ENCODE measurements at places on chromosomes 1 and 21.

- DNase-seq = no peak
Measured at GRCh38 chr1:154574716-154575115, 7.1 kb downstream of the CHRNB2 start.

- DNase-seq = no peak
Measured at GRCh38 chr1:246491551-246492053, 15.5 kb downstream of the SMYD3 start.

DNA sequence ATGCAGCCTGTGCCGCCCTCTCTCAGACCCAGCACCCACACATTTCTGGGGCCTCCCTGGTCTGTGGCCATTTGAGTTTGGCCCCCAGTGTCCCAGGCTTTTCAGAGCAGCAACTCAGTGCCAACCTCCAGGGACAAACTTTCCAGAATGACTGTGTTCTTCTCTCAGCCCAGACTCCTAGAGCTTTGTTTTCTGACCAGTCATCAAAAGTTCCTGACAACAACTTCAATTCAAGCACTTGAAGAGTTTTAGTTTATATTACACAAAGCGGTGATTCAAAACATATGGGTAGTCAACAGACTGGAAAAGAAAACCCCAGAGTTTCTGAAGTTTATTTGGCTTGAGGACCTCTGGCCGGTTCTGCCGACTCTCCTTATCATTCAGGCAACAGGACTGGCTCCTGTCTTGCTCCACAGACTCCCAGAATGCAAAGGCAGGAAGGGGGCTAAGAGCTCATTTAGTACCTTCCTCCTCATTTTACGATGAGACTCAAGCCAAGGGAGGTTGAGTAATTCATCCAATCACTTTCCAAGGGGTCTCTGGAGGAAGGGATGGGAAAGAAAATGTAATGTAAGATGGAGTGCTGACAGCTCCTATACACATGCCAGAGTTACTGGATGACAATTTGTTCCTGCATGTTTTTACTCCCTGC is 27.0 kb upstream of the TIAM1 start:
- DNase-seq = no peak

DNA sequence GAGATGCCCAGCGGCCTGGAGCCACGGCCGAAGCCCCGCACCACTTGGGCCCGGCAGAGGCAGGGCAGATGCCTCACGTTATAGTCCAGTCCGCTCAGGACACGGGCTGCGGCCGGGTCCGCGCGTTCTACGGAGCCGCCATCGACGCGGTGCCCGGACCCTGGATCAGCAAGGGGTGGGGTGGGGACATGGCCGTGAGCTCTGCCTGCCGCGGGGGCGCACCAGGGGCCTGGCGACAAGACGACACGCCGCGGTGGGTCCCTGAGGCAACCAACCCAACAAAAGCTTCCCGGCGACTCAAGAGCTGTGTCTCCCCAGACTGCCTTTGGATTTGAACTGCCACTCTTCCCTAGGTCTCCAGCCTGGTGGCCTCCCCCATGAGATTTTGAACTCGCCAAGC is 211.4 kb upstream of the GREM2 start:
- DNase-seq = no peak

GRCh38 chr1:214438075-214438474 is 113.3 kb downstream of the PTPN14 start:
- DNase-seq = no peak

- no peak for DNase-seq
Measured at GRCh38 chr1:47575855-47576757, 138.3 kb downstream of the FOXD2 start.

DNA sequence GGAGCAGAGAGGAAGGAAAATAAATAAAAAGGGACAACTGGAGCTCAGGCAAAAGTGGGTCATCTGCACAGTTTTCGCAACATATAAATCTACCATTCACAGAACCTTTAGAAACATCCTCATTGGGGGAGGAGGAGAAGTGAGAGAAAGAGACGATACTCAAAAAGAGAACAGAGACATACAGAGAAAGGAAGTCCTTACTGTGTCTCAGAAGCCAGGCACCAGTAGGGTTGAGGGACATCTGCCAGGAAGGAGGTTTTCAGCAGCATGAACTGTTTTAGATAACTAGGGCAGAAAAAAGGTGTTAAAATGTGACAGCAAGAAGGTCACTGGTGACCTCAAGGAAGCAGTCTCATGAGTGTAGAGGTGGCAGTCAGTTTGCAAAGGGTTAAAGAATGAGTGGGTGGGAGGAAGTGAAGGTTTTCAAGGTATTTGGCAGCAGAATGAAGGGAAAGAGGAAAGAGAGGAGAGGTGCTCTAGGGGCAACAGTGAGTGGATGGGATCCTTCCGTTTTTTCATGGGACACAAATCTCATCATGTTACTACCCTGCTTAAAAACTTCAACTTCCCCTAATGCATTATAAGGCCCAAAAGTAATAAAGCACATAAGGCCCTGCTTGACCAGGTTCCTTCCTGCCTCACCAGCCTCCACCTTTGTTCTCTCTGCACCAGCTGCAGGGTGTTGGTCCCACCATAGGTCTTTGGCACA is 9.5 kb downstream of the JAK1 start:
- DNase-seq = no peak

DNA sequence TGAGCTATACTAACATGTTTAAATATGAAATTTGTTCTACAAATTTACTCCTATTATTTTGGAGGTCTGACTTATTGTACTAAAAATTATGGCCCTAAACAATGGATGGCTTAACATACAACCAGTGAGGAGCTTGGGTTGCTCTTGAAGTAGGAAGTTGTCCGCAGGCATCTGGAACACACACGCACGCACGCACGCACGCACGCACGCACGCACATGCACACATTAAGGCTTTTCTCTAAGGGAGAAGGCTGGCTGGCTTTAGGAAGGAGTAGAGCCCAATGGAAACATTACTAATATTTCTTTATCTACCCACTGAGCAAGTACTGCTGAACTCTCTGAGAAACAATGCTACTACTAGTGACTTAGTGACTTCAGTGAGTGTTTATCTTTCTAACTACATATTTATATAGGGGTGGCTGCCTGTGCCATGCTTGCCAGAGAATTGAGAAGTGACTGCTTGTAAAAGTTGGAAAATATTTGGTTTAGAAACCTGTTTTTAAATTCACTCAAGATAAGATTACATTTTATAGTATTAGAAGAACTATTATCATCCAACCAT is 16.2 kb upstream of the ARHGAP29 start:
- DNase-seq = no peak

DNA sequence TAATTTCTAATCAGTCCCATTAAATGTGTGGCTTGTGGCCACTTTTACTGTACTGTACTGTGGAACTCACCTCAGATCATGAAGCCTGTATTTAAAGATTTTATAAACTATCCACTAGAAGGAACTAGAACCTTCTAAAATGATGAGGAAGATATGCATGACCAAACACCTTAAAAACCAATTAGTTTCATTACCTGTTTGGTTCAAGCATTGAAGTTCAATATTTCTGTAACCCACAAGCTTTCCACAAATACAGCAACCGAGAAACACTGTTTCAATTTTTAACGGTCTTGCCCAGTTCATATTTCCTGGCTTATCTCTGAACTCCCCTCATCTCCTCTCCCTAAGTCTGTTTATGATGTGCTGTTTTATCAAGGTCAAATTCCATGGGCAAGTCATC is 264.3 kb upstream of the PLD5 start:
- no peak for DNase-seq

GRCh38 chr21:45607021-45607908 is 36.3 kb upstream of the PCBP3 start:
- no peak for DNase-seq

DNA sequence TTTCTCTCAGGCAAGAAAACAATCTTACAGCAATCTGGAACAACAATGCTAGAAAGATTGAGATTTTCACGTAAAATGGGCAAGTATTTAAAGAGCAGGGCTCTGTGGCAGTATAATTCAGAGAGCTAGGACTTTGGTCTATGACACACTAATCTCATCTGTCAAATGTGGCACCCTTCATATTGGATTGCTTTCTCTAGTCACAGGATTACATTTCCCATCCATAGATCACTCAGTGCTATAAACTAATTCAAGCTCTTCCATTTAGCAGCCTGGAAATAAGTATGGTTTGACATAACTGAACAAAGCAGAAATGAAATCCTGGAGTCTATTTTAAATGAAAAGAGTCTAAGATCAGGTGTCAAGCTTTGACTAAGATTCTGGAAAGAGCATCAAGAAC is 263.1 kb upstream of the TMPRSS15 start:
- DNase-seq = no peak

DNA sequence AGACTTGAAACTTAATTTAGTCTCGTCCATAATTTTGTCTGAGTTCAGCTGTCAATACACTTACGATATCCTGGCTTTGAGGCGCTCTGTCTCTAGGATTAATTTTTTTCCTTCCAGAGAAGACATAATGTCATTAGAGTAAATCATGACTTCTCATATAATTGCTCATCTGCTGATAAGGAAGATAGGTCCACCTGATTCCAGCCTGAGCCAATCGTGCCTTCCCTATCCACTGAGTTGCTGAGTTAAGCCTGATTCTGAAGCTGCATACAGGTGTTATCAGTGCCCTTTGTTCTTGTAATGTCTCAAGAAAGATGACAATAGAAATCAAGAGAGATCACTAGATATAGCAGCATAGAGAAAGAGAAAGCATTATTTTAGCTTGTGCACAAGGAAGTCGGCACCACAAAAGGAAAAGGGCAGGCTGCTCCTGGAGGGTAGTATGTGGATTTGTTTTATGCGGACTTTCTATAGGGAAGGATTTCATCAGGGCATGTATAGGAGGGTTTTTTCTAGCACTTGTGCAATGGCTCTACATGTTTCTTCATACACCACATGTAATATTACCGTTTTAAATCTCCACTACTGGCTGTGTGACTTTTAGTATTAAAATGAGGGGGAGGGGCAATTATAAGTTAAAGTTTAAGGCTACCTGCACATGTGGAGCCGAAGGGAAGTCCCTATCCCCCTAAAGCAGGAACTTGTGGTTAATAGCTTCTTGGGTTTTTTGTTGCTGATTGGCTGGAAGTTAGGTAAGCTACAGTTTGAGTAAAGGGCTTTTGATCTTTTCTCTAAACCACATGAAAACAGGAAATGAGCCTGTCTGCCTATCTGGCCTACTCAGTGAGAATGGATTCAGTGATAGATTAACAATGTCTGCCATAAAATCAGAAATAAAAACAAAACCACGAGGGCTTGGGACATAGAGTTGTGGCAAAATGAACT is 133.4 kb downstream of the PLPPR5 start:
- no peak for DNase-seq

- DNase-seq = no peak
Measured at GRCh38 chr1:38370716-38371504, 324.3 kb upstream of the POU3F1 start.

DNA sequence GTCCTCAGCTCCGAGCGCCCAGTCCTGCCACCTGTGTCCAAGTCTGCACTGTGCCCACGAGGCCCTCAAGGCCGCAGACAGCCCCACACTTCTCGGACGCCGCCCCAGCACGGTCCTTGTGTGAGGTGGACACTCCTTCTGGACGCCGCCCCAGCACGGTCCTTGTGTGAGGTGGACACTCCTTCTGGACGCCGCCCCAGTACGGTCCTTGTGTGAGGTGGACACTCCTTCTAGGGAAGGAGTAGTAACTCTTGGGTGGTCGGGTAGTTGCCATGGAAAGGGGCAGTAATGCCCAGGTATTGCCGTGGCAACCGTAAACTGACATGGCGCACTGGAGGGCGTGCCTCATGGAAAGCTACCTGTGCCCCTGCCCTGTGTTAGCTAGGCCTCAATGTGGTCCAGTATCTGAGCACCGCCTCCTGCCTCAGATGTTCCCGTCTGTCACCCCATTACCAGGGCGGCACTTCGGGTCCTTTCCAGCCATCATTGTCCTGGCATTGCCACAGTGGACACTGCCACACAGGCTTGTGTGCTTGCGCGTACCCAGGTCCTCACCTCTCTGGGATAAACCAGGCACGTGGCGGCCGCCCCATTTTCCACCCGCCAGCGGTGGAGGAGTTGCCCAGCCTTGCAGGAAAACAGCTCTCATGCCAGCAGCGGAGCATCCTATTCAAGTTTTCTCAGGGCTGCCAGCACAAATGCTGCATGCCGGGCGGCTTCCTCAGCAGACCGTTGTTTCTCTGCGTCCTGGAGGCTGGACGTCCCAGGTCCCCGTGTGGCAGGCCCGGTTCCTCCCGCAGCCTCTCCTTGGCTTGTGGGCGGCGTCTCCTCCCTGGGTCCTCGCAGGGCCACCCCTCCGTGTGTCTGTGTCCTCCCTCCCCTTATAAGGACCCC is 40.8 kb upstream of the POFUT2 start:
- DNase-seq = no peak

DNA sequence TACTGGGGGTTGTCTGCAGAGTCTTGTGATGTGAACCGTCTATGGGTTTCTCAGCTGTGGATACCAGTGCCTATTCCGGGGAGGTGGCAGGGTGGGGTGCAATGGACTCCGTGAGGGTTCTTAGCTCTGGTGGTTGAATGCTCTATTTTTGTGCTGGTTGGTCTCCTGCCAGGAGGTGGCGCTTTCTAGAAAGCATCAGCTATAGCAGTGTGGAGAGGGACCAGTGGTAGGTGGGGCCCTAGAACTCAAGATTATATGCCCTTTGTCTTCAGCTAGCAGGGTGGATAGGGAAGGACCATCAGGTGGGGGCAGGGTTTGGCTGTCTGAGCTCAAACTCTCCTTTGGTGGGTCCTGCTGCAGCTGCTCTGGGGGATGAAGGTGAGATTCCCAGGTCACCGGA is 127.3 kb upstream of the PLD5 start:
- DNase-seq = no peak

DNA sequence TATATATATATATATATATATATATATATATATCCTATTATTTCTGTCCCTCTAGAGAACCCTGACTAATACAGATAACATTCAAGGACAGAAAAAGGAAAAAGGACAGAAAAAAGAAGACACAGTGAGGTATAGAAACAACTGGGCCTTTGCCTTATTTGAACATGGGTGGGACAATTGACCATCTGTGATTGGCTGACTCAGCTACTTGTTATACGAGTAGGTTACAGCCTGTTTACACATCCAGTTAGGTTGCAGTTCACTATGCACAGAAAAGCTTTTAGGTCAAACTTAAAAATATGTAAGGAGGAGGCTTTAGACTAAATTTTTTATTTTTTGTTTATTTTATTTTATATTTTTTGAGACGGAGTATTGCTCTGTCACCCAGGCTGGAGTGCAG is 39.8 kb upstream of the RGS8 start:
- no peak for DNase-seq

DNA sequence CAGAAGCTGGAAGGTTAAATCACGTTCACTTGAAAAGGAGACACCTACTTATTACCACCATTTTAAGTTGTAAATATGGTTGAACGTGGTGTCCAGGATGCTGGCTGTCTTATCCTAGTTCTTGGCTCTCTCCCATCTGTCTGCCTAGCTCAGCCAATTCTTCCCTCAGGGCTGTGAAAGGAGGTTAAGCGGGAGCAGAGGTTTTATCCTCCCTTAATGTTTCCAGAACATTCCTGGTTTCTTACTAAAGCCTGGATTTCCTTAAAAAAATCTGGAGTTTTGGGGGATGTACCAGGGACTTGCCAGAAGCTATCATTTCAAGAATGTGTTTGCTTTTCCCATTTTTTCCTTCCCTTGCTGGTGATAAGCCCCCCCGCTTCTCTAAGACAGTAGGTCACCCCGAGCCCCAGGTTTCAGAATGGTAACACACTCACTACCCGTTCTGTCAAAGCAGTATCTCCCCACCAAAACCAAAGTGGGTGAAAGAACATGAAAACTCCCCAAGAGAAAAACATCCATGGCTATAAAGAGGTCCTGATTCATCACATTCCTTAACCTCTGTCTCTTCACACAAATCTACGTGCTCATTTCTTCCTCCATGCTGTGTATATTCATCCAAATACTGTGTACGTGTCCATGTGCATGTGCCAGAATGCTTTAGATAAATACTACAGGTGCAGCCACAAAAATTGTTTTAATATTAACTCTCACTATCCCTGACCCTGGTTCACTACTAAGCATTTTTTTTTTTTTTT is 114.7 kb downstream of the MAP3K21 start:
- no peak for DNase-seq
